ENCODE measurements at places on chromosomes 5 and 9.

GRCh38 chr5:160450164-160450932 lies 28.7 kb downstream of the PTTG1 start:
- no peak for DNase-seq

GRCh38 chr9:82987370-82988189 lies 75.4 kb downstream of the RASEF start:
- DNase-seq = no peak

- no peak for DNase-seq
Measured at GRCh38 chr9:133169102-133169501, 5.4 kb upstream of the GBGT1 start.

GRCh38 chr5:64973215-64973614 lies 204.5 kb downstream of the CWC27 start:
- DNase-seq = no peak

- no peak for DNase-seq
Measured at GRCh38 chr5:96822686-96823459, 15.1 kb upstream of the ERAP1 start.

- no peak for DNase-seq
Measured at GRCh38 chr5:73617510-73618279, 8.3 kb upstream of the ARHGEF28 start.

- DNase-seq = no peak
Measured at GRCh38 chr5:74378464-74378863, 262.1 kb downstream of the ENC1 start.

DNA sequence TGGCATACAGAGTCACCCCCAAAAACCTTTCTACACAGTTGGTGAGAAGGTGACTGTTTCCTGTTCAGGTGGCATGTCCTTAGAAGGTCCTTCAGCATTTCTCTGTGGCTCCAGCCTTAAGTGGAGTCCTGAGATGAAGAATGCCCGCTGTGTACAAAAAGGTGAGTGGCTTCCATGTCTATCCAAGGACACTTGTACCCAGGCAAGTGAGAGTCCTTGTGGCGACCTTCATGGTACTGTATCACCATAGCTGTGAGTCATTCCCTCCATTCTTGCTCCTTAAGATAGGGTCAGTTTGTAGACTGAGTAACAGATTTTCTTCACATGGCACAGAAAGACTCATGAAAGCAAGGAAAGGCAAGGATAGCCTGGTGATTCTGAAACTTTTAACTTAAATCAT lies 63.1 kb downstream of the C7 start:
- no peak for DNase-seq

DNA sequence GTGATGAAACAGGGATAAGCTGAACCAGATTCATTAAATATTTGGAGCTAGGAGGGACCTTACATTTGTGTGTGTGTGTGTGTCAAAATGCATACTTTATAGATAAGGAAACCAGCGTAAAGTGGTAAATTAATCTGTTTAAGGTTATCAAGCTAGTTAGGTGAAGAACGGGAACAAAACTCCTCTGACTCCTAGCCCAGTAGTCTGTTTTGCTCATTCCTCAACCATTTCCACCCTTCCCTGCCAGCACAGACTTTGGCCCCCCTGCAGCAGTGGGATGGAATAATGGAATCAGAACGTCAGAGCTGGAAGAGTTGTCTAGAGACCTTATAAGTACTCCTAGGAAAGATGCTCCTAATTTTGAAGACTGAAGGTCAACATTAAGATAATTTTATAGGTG lies 6.5 kb downstream of the AGXT2 start:
- DNase-seq = no peak

GRCh38 chr9:4137234-4137633 lies 162.6 kb downstream of the GLIS3 start:
- peak; percentile 97 for DNase-seq

GRCh38 chr9:112846528-112847488 lies 43.9 kb downstream of the SLC46A2 start:
- DNase-seq = no peak

DNA sequence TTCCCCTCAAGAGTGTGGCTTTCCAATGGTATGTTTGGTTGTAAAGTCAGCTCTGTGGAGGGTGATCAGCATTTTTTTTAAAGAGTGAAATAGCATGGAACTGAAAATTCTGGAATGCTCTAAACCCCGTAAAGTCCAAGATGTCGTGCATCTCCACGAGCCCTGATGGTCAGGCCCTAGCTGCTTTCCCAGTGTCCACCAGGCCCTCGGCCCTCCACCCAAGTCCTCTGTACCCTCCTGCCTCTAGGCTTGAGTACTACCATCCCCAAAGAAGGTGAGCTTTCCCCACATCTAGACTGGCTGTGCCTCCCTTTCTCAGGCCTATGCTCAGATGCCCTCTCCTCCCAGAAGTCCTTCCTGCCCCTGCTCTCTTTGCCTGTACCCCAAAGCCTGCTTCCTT lies 280.3 kb downstream of the GADD45G start:
- DNase-seq = no peak

Measured in HFF-Myc (cell line).